ENCODE measurements at places on chromosomes 5 and 9.

GRCh38 chr9:9352877-9353481, 1259.8 kb downstream of the PTPRD start:
- DNase-seq, result no peak

DNA sequence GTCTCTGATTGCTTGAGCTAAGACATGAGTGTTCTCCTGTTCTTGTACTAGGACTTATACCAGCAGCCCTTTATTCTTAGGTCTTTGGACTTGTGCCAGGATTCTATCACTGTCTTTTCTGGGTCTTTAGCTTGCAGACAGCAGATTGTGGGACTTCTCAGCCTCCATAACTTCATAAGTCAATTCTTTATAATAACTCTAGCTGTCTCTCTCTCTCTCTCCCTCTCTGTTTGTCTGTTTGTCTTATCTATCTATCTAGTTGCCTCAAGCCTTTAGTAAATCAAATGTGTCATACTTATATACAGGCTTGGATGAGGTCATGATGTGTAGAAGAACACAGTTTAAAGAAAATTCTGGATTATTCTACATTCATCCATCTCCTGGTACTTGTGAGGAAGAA, 11.5 kb upstream of the ANKRD55 start:
- no peak for DNase-seq

DNA sequence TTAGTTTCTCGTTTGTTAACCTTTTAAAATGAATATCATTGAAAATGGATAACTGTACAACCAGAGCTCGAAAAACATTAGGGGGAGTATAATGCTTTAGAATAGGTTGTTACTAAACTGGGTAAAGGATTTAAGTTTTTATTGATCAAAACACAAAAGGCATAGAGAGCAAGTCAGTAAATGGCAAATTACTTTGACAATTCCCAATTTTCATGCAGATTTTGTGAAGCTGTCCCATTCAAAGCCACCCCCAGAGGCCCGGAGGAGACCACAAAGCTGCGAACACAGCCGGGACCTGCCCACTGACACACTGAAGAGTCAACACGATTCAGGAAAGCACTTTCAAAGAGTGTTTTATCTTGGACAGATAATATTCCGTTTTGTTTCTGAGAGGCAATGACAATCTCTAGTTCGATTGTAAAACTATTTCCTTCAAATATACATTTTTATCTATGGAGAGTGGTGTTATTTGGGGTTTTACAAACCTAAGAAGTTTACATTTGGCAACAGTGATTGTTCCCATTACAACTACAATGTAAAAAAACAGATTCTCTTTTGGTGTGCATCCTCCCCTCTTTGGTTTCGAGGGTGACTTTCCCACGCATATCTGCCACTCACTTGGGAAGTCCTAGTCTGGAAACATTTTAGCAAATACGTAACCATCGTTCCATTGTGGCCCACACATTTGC, 182.6 kb upstream of the TBCA start:
- no peak for DNase-seq

DNA sequence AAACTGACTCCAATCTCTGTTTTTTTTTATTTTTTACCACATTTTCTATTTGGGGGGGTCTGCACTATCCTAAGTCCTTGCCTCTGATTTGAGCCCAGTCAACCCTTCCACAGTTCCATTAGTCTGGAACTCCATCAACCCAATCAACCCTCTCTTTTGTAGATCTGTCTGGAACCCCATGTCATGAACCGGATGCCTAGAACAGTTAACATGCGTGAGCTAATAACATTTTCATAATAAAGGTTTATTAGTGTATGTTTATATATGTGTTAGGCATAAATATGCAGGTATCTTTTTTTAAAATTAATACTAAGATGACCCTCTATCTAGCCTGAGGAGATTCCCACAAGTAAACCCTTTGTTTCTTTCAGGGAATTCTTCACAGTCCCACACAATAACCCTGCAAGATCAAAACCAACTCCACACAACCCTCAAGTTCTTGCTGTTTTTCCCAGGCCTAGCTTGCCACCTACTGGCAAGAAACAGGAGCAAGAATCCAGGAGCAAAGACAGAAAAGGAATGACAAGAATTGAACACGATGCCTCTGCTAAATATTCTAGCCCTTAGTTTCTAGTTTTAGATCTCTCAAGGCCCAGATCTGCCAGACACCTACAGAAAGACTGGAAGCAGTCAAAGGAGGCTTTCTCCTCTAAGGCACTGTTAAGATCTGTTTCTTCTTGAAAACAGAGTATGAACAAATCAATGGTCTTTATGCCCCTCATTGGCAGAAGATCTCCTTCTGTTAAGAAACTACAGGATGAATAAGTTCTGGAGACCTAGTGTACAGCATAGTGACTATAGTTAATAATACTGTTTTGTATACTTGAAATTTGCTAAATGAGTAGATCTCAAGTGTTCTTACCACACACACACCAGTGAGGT, 100.4 kb downstream of the TRIM36 start:
- no peak for DNase-seq

DNA sequence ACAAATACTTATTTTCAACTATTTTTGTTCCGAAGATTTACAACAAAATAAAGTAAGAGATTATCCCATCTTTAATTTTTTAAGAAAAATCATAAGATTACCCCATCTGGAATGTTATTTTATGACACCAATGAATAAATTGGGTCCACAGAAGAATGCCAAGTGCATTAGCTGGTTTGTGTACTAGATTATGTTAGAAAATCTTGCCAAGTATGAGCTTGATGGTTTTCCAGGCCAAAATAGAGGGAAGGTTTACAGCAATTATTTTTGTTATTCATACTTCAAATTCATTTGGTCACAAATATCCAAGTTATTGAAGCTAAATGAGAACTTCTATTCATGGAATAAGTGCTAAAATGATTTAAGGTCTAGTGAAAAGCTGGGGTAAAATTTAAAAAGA, 109.4 kb upstream of the DMRTA1 start:
- no peak for DNase-seq

GRCh38 chr9:32644698-32645097, 9.2 kb upstream of the TAF1L start:
- DNase-seq, result no peak

- DNase-seq, result no peak
These were observed 7.2 kb upstream of the HOMER1 start for GRCh38 chr5:79521156-79521555.

DNA sequence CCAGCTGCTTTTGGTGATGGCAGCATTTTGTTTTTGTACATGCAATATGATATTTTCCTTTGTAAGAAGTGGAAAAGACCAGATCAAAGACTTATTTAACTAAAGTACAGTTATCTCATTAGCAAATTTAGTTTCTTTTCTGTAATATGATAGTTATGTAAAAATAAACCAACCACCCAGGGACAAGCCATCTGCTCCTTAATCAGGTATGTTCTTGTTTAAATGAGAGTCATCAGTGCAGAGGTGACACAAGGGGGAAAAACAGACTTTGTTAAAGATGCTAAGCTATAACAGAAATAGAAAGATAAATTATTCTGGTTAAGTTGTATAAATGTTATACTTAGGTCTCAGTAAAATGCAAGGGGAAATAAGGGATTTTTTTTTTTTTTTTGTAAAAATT, 805.7 kb upstream of the SEMA6A start:
- DNase-seq, result no peak

- DNase-seq, result no peak
These were observed 158.1 kb downstream of the FER start for GRCh38 chr5:108905805-108906204.

GRCh38 chr9:18768951-18769622, 263.9 kb downstream of the SAXO1 start:
- DNase-seq, result no peak

DNA sequence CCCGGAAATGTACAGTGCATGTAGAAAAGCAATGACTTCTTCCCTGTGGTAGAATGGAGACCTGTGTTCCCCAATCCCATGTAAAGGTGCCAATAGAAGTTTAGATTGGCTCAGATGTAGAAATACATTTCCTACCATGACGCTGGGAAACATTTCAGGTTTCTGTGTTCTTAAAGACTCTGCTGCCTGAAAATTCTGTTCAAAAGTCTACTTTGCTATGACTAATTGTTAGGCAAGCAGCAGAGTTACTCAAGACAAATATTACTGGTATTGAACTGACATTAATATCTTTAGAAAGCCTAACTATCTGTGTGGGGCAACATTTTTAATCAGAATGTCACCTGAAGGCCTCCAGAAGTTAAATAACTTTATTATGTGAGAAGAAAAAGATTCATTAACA, 75.5 kb upstream of the ELL2 start:
- no peak for DNase-seq

DNA sequence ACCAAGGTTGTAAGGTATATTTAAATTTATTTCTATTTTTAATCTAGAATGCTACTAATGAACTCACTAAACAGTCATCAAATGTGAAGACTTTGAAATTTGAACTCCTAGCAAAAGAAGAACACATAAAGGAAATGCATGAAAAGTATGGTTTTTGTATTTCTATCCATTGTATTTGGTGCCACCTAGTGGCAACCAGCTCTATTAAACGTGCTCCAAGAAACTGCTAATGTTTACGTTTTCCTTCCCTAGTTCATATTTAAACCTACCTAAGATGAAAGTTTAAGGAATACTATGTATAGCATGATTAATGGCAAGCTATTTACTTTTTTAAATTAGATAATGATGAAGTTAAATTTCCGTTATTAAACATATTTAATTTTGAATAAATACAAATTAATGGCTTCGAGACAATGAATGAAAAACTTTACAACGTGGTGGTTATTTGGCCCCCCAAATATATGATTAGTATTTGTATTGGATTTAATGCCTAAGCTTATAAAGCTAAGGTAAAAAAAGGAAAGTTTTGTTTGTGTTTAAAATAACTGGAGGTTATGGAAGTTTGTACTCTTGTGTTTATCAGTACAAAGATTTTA, 115.9 kb upstream of the SH3GL2 start:
- DNase-seq, result no peak

GRCh38 chr5:133150909-133151544, 99.2 kb downstream of the HSPA4 start:
- no peak for DNase-seq

GRCh38 chr5:55868846-55869245, 17.7 kb downstream of the IL31RA start:
- DNase-seq, result no peak

GRCh38 chr5:122999947-123000563, 36.5 kb downstream of the PPIC start:
- no peak for DNase-seq

GRCh38 chr5:178486239-178486641, 104.0 kb downstream of the COL23A1 start:
- no peak for DNase-seq

GRCh38 chr5:135454946-135455345, 2.8 kb upstream of the TIFAB start:
- no peak for DNase-seq

- no peak for DNase-seq
These were observed 1.4 kb downstream of the ZBTB26 start for GRCh38 chr9:122929796-122930354.

GRCh38 chr9:31304576-31304975, 1079.9 kb upstream of the ACO1 start:
- DNase-seq, result no peak

GRCh38 chr5:23332650-23333251, 174.7 kb upstream of the PRDM9 start:
- no peak for DNase-seq

DNA sequence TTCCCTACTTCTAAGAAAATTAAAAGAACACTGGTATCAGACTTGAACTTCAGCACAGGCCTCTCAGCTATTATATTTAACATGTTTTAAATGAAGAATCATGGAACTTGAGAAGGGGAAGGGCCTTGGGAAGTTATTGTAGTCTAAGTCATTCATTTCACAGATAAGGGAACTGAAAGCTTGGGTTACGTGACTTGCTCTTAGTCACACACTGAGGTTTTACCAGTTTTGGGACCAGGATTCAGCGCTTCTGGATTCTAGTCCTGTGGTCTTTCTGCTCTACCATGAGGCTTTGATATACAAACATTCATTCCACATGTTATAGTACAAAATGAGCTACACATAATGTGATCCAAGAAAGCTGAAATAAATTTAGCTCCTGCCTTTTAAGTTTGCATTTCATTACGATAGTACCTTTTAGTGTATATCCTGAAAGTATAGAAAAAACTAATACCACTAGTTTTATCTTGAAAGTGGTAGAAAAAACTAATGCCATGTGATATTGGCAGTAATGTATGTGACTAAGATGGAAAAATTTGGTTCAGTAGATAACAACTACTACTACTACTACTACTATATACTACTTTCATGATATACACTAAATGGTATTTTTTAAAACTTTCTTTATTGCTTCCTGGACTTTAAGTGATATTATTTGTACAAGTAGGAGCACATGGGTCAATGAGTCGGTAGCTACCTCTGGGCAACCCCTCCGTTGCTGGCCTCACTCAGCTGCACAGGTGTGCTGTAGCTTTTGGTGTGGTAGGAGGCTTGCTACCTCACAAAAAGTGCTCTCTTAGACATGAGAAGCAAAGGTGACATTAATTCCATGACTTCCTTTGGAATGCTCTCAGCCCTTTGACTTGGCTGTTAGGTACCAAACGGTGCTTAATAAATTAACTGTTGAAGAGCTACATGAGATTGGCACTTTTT, 40.7 kb downstream of the F2RL2 start:
- no peak for DNase-seq

- DNase-seq, result no peak
These were observed 31.2 kb upstream of the ADRA1B start for GRCh38 chr5:159884917-159885620.

DNA sequence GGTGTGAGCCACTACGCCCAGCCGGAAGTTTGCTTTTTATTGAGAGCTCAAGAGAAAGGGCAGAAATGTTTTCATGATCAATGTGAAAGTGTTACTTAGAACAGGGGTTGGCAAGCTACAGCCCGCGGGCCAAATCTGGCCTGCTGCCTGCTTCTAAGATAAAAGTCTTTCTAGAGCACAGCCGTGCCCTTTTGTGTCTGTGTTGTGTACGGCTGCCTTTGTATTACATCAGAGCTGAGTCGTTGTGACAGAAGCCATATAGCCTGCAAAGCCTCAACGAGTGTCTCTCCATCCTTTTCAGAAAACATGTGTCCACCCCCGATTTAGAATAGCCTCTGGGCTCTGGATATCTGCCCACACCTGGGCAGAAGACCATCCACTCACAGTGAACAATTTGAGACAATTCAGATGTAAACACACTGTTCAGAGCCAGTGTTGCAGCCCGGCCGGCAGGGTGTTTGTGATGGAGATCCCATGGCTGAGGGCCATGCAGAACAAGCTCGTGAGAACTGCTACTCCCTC, 28.8 kb downstream of the AK8 start:
- no peak for DNase-seq

- no peak for DNase-seq
These were observed 601.5 kb downstream of the IRX1 start for GRCh38 chr5:4197151-4197550.

- no peak for DNase-seq
These were observed 2.3 kb downstream of the ALAD start for GRCh38 chr9:113398796-113399195.

GRCh38 chr9:90046317-90046861, 441.6 kb downstream of the GADD45G start:
- DNase-seq, result no peak

Measured in activated naive CD8-positive, alpha-beta T cell treated with anti-CD3 and anti-CD28 coated beads, Interleukin-2, amount 50 U/mL, for 16 hours (primary cell).